ENCODE measurements at places on chromosomes 16 and 17.
A peak's percentile ranks its signal among the peaks of the same experiment; 100 is the strongest.

GRCh38 chr17:67157732-67158639 lies 87.0 kb downstream of the HELZ start:
- DNase-seq, result no peak

DNA sequence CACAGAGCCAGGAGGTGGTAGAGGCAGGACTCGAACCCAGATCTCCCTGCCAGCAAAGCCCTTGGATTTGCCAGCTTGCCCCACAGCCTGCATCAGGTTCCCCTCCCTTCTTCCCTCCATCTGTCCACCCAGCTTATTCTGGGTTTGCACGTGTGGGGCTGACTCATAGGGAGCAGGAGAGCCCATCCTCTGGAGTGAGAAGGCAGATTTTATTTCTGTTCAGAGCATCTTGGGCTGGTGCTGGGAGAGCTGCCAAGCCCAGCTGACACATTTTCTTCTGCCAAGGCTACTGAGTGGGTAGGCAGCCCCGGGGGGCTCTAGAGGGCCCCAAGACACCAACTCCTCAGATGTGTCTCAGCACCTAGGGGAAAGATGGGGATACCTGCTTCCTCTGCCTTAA lies 106.3 kb upstream of the CRHR1 start:
- no peak for DNase-seq

DNA sequence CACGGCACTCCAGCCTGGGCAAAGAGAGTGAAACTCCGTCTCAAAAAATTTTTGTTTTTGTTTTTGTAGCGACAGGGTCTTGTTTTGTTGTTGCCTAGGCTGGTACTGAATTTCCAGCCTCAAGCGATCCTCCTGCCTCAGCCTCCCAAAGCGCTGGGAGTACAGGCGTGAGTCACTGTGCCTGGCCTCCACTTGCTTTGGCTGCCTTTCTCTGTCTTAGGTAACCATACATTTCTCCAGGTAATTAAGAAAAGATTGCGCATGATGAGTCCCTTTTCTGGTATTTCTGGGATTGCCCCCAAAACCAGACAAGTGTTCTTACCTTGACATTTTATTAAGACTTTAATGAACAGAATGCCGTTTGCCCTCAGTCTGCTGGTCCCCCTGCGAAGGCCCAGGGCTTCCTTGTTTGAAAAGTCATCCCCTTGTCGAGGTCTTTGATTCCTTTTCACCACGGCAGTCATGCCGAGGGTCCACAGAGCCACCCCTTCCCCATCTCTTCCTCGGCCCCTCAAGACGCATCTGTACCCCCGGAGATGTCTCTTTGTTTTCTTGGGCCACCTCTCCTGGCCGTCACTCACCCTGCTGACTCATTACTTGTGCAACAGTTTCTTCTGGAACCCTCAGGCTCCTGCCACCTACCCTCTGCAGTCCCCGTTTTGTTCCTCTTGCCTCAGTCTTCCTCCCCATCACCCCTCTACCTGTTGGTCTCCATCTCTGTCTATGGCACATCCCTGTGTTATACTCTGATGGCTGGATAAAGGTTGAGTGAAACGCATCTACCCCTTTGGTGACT lies 151.0 kb downstream of the SEC14L1 start:
- no peak for DNase-seq

DNA sequence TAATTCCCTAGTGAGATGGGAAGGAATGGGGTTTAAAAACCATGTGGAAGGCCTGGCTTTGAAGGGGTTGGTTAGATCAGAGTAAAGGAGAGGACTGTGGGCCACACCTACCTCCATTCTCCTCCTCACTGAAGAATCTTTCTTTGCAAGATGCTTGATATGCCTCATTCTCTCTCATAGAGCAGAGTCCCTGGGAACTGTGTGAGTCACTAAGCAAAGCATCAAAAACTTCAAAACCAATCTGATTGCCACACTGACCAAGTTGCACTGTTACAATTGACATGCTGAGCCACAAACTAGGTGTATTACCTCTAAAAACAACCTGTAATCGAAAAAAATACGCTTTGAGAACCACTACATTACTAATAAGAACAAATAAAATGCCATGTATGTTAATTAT lies 2.0 kb downstream of the TUBD1 start:
- DNase-seq, result no peak

DNA sequence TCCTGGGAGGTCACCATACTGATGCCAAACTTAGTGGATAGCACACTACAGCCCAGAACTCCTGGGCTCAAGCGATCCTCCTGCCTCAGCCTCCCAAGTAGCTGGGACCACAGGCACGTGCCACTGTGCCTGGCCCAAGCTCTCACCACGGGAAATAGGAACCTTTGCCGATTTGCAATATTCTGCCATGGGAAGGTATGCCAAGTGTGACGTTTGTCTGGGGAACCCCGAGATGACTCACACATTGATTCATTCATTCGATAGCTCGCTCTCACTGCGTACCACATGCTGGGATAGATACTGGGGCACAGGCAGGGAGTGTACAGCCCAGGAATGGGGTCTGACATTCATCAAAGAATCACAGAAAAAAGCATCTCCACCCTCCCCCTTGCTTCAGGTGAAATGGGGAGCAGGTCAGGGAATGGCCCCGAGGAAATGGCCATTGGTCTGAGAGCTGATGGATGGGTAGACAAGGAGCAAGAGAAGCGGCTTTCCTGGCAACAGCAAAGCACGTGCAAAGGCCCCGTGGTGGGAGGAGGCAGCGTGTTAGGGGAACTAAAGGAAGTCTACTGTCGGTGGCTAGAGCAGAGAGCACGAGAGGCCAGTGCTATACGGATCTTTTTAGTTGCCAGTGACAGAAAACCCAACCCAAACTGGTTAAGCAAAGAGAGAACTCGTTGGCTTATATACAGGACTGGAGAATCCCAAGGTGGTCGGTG lies 44.1 kb downstream of the DNAH17 start:
- no peak for DNase-seq

- DNase-seq, result no peak
These were observed 14.7 kb upstream of the MLLT6 start for GRCh38 chr17:38690386-38690785.

DNA sequence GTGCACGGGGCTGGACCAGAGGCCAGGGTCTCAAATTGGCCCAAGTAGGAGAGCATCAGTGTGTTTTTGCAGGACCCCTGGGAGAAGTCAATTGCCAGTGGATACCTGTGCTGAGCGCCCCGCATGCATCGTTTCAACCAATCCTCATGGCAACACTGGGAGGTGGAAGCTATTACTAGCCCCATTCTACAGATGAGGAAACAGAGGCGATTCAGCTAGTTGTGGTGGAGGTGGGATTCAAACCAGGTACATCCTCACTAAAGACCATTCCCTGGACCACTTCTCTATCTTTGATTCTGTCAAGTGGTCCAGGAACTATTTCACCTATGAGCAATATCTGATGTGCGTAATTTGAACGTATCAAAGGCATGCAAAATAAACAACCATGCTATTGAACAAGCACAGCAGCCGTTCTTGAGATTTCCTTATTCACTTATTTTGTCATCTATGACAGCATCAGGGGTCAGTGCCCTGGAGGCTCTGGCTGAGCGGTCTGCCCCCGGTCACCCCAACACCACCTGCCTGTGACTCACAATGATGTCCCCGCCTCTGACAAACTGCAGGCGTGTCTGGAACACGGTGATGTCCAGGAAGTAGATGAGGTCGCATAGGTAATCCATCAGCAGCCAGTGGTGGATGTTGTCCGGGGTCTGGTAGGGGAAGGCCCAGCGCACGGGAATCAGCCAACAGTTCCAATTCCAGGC lies 54.0 kb downstream of the CNGB1 start:
- no peak for DNase-seq

GRCh38 chr17:29042026-29042678 lies 789 bp upstream of the PIPOX start:
- DNase-seq, result no peak

GRCh38 chr17:75271955-75272847 lies 1.2 kb upstream of the MIF4GD start:
- DNase-seq, result no peak

- DNase-seq, result peak; percentile 46
These were observed 9.8 kb downstream of the SLC38A10 start for GRCh38 chr17:81285179-81285878.

GRCh38 chr16:68342620-68343019 lies 31.8 kb downstream of the PRMT7 start:
- no peak for DNase-seq

- no peak for DNase-seq
These were observed 7.5 kb downstream of the IFI35 start for GRCh38 chr17:43014020-43014648.

GRCh38 chr16:85265161-85265784 lies 153.0 kb upstream of the CIBAR2 start:
- DNase-seq, result no peak

GRCh38 chr17:64443086-64443760 lies 5.7 kb upstream of the MILR1 start:
- no peak for DNase-seq

GRCh38 chr16:49489686-49490320 lies 116.2 kb downstream of the C16orf78 start:
- DNase-seq, result no peak

DNA sequence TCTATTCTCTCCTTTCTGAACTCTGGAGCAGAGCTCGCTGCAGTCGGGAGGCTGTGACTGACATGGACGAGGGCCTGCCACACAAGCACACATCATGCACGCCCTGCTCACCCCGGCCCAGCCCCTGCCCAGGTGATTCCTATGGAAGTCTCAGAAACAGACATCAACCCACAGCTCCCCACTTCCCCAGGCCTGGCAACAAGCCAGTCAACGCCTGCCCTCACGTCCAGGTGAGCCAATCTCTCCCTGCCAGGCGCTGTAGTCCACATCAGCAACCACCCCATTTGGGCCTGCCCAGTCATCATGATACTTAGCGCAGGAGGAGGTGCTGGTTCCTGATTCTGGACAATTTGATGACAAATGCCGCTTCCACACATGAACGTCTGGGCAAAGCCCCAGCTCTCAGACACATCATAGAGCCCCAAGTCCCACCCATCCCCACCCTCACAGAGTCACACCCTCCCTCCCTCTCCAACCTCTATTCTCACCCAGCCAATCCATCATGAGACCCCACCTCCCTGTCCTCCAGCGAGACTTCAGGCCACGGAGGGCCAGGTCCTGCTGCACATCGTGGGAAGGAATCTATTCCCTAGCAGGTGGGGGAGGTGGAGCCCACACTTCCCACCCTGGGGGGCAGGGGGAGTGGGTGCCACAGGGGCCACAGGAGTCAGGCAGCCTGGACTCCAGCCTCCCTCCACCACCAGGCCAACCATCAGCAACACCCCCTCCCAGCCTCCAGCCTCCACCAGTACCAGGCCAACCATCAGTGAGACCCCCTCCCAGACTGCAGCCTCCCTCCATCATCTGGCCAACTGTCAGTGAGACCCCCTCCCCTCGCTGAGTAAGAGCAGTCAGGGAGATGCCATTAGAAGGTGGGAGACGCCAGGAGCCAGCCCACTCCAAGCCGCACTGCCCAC lies 33.7 kb upstream of the GSG1L start:
- no peak for DNase-seq

GRCh38 chr17:37598145-37598544 lies 11.1 kb downstream of the SYNRG start:
- DNase-seq, result no peak

DNA sequence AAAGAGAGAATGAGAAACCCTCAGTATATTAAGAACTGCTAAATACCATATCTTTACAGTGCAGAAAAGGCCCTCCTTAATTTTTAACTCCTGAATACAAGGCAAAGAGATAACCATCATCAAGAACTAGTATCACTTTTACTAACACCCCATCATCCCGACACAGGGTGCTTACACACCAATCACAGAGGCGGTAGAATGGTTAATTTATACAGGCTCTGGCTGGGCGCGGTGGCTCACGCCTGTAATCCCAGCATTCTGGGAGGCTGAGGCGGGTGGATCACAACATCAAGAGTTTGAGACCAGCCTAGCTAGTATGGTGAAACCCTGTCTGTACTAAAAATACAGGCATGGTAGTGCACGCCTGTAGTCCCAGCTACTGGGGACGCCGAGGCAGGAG lies 4.2 kb downstream of the PSMD12 start:
- DNase-seq, result no peak

GRCh38 chr17:2932946-2933345 lies 130.5 kb downstream of the OR1D5 start:
- DNase-seq, result no peak

GRCh38 chr17:75668489-75668888 lies 1.4 kb downstream of the SAP30BP start:
- no peak for DNase-seq

- no peak for DNase-seq
These were observed 96.8 kb upstream of the ELAC2 start for GRCh38 chr17:13114601-13115031.

- no peak for DNase-seq
These were observed 24.9 kb downstream of the FBXO31 start for GRCh38 chr16:87358696-87359095.

GRCh38 chr16:55145771-55146603 lies 178.0 kb upstream of the IRX6 start:
- no peak for DNase-seq

DNA sequence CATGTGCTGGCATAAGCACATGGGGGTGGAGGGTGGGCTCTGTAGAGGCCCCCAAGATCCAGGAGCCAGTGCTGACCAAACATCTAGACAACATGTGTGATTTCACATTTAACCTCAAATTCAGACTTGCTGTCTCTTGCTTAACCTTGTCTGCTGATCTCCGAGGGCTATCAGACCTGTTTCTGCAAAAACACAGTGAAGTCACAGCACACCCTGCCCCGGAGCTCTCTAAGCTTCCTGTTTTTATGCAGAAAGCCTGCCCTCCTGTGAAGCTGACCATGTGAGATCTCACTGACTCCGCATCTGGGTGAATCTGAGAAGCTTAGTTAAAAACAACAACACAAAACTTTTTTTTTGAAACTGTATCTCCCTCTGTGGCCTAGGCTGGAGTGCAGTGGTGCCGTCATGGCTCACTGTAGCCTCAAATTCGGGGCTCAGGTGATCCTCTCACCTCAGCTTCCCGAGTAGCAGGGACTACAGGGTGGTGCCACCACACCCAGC lies 6.6 kb upstream of the DPEP2 start:
- peak; percentile 61 for DNase-seq

GRCh38 chr17:1730326-1731193 lies 6.1 kb downstream of the WDR81 start:
- DNase-seq, result no peak

- no peak for DNase-seq
These were observed at the start of gene GP2 for GRCh38 chr16:20327444-20328041. TSS of gene GP2 (minus strand) at chr16:20327513. CDS start at chr16:20326431, 1,082 bp downstream.

DNA sequence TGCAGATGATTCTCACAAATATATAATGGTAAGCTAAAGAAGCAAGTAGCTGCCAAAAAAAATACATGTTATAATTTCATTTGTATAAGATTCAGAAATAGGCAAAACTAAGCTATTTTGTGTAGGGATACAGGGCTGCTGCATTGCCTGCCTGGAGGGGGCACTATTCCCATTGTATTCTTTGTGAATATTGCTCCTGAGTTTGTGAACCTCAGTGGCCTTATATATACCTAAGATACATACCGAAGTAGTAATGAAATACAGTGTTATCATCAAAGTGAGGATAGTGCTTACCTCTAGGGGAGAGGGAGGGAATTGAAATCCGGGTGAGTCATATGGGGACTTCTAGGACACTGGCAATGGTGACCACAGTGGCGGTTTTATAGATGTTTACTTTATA lies 53.5 kb downstream of the C17orf58 start:
- DNase-seq, result no peak
